ENCODE measurements at places on chromosomes 12 and 14. TPM values are rescaled to one million over a fixed set of nuclear protein-coding genes. Genes with fewer than 3 reads are reported as not detected.
A peak's percentile ranks its signal among the peaks of the same experiment; 100 is the strongest.

The HCAR2 gene
- polyA plus RNA-seq, result 0.07 TPM

DNA sequence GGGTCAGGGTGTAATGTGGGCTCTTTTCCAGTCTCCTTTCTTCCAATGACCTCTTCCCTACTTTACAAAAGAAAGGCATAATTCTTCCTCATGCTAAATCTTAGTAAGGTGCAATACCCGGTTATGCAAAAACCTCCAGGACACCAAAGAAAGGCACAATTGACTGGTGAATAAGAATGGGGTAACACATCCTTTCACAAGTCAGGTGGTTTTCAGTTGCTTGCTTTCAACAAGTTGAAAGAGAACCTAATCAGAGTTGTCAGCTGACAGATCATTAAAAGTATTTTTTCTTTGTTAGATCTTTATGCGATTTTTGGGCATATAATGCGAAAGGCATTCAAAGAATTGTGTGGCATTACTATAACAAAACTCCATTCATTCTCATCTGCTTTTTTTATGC, 1.3 kb upstream of the AEBP2 start:
- DNase-seq, result no peak

DNA sequence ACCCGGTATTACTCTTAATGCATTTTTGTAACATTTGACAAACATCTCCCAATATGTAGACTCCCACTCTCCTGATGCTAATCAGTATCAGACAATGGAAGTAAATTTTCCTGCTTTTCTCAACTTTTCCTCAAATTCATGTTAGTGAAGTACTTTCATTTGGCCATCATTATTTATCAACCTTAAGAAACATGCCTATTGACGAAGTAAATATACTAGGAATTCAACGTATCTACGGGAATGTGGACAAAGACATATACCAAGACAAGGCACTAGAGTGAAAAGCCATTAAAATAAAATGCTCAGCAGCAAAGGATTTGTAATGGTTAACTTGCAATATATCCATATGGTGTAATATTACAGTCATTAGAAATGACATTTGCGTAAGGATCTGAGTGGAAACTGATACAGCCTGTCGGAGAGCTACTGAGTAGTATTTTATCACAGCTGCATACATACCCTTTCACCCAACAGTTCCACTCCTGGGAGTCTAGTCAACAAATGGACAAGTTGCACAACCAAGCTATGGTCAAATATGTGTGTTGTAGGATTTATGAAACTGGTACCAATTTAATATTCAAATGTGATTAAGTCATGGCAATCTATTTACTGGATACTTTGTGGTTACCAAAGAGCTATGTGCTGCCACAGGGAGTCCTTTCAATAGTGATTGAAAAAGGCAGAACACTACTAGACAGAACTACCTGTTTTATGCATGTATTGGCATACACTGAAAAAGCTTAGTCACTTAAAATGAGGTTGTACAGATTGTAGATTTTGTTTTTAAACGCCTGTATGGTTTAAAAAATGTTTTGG, 26.5 kb downstream of the NUDT4 start:
- DNase-seq, result no peak

DNA sequence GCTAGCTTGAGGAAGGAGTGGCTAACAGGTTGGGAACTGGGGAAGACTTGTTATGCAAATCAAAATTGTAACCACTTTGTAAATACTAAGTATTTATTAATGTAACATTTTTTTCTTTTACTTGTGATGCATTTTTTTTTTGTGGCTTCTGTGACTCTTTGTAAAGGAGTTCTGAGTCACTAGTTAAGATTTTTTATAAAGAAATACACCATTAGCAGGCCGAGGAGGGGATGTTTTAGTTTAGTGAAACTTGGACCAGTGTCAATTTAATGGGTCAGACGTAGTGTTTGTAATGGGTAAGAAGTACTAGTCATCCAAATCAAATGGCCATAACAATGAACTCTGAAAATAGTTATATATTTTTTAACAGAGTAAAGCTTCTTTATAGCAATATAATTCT, 43.1 kb downstream of the AKAP6 start:
- no peak for DNase-seq

- DNase-seq, result no peak
These were observed 2.9 kb downstream of the NUDT4 start for GRCh38 chr12:93380480-93381121.

DNA sequence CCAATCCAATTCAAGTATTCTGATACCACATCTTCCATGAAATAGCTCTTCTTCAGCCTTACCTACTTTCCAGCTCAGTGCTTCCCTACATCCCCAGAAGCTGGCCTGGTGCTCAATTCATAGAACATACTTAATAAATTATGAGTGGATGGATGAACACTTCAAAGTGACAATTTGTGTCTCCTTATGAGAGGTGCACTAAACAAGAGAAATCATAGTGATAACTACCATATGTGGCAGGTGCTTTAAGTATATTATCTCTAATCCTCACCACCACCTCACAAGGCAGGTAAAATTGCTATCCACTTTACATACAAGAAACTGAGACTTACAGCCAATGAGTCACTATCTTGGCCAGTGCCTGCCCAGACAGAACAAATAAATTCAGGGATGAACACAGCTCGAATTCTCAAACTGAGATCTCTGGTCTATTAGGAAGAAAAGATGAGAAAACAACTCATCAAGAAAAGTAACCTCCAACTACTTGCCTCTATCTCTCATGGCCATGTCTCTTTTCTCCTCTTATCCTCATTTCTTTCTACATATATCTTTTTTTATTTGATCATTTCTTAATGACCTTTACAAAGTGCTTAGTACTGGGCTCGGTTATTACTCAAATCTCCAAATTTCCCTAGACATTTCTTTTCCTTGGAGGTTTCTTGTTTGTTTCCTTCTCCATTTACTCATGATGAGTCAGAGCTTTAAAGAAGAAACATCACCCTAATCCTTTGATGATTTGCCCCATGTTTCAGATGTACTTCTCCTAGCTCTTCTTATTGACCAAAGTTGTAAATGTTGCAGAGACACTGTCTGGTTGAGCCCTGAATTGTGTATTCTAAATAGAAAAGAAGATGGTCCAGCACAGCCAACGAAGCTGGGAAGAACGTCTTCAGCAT, 161.5 kb downstream of the RPS29 start:
- DNase-seq, result no peak

DNA sequence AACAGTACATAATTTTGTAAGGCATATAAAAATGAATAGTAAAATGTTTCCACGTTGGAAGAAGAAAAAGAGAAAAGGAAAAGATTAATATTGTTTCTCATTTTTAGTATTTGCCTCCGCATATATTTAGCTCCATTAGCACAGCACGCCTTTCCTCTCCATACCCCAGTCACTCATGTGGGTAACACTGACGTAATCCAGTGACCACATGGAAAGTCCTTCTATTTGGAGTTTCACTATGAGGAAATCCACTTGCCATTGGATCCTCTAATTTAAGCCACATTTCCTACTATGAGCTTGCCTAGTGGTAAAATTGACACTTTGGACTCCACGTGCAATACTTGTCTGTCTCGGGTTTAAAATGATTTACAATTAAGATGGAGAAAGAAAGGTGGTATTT, 5.7 kb upstream of the SLCO1A2 start:
- no peak for DNase-seq

DNA sequence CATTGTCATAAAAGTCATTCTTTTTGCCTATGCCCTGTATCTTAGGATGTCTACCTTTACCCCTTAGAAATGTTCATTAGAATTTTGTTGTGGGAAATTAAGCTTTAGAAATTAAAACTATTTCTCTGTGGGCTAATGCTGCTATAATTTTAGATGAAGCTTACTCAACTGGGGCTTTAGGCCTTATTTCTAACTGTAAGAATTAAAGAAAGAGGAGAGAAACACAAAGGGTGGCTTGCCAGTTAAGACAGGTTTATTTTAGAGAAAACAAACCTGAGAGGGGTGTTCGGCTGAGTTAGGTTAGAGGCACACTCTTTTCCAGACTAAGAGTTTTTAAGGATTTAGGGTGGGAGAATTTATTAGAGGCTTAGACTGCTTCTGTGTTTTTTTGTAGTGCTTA, 6.4 kb downstream of the TRIP11 start:
- DNase-seq, result no peak

GRCh38 chr14:67237591-67237990, 3.6 kb upstream of the PALS1 start:
- DNase-seq, result no peak

DNA sequence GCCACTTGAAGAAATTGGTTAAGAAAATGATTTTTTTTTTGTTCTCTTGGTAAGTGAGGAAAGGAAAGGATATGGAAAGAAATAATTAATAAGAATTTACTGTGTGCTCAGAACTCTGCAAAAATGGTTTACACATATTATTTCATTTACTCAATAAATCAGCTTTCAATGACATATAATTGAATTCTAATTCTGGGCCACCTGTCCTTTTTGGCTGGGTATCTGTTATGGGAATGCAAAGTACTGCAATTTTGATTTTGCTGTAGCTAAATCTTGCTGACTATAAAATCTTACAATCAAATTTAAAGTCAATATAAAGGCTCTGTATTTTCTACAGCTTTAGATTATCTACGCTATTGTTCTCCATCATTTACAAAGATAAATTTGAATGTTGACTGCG, 147.1 kb downstream of the GRIP1 start:
- no peak for DNase-seq

DNA sequence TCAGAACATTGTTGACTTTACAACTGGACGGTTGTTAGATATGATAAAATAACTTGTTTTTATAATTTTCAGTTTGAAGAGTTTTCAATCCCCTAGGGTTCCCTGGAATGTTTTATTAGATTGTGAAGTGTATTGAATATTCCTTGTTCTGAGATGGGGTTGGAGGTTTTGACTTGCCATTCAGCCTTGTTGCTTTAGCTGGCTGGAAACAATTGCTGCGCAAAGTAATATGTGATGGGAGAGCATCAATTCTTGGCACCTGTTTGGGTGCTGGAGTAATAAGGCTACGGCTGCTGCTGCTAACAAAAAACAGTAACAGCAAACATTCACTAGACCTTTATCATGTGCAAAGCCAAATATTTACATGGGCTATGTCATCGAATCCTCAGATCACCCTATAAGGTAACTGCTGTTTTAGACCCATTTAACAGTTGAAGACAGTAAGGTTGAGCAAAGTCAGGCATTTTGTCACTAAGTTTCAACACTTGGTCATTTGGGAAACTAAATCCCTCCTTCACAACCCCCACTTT, 241.0 kb upstream of the TBX3 start:
- DNase-seq, result no peak

GRCh38 chr14:91649930-91650329, 82.0 kb downstream of the CATSPERB start:
- peak; percentile 43 for DNase-seq

- DNase-seq, result no peak
These were observed 1.1 kb downstream of the RIMKLB start for GRCh38 chr12:8698879-8699278.

DNA sequence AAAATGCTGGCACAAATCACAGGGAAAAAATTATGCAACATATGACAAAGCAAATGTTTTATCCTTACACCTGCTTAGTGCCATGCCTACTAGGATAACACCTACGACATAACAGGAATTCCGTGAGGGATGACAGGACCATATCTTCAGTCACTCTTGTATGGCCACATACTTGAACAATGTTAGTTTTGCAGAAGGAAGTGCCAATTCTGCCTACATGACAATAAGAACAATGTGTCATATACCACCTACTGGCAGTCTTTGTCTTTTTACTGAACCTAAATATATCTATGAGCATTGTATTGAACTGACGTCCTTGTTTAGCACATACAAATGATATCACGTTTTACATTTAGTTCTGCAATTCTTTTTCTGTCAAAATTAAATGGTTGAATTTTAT, 234.0 kb downstream of the ADAMTS20 start:
- DNase-seq, result no peak

All from A549 (cell line).